Activated CD4-positive, CD25-positive, alpha-beta regulatory T cell (primary cell): ENCODE measurements at places on chromosomes 2 and 18.

DNA sequence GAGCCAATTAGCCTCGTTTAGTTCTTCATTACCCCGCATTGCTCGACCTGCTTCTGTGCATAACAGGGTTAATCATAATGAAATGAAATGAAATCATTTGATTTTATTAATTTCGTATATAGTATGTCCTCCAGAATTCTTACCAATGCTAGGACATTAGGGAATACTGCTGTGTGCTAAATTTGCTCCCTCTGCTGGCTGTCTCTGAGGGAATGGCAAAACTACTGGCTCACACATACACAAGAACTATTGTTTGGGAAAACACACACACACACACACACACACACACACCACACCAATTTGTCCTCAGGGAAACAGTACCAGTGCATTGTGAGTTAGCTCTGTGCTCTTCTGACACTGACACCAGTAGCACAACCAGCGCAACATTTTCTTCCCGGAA lies 273.3 kb upstream of the TCF4 start:
- DNase-seq: no peak

DNA sequence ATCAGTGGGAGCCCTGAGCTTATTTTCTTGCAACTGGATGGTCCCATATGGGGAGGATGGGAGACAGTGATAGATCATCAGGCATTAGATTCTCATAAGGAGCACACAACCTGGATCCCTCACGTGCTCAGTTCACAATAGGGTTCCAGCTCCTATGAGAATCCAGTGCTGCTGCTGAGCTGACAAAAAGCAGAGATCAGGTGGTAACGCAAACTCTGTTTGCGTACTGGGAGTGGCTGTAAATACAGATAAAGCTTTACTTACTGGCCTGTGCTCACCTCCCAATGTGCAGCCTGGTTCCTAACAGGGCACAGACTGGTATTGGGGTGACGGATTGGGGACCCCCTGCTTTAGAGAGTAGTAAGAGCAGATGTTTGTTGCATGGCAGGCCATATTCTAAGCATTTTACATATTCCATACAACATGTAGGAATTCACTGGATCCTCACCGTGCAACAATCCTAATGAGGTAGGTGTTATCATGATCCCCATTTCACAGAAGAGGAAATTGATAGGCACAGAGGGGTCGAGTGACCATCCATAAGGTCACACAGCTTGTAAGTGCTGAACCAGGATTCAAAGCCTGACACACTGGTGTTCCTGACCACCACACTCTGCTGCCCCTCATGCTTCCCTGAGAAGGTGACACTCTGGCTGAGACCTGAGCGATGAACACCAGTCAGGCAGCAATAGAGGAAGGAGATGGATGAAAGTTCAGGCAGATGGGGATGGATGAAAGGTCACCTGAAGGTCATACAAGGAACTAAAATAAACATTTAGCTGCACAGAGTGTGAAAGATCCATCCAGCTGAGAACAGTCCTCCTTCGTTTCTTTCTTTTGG lies 15.7 kb upstream of the MAT2A start:
- no peak for DNase-seq

DNA sequence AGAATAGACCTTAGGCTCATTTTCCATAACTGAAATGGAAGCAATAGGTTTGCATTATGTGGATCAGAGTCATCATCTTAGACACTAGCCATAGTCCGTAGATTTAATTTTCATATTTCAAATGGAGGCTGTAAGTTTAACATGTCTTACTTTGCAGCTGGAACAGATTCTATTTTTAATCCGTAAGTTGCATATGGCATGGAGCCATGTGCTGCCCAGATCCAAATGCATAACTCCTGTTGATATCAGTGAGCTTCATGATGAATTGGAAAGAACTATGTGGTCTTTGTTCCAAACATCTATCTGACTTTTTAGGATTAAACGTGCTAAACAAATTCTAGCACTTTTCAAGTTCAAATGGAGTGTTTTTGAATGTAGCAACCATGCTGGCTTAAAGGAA lies 43.4 kb downstream of the MEIS1 start:
- no peak for DNase-seq

- no peak for DNase-seq
Measured at GRCh38 chr18:73674125-73674865, 473.3 kb downstream of the FBXO15 start.

DNA sequence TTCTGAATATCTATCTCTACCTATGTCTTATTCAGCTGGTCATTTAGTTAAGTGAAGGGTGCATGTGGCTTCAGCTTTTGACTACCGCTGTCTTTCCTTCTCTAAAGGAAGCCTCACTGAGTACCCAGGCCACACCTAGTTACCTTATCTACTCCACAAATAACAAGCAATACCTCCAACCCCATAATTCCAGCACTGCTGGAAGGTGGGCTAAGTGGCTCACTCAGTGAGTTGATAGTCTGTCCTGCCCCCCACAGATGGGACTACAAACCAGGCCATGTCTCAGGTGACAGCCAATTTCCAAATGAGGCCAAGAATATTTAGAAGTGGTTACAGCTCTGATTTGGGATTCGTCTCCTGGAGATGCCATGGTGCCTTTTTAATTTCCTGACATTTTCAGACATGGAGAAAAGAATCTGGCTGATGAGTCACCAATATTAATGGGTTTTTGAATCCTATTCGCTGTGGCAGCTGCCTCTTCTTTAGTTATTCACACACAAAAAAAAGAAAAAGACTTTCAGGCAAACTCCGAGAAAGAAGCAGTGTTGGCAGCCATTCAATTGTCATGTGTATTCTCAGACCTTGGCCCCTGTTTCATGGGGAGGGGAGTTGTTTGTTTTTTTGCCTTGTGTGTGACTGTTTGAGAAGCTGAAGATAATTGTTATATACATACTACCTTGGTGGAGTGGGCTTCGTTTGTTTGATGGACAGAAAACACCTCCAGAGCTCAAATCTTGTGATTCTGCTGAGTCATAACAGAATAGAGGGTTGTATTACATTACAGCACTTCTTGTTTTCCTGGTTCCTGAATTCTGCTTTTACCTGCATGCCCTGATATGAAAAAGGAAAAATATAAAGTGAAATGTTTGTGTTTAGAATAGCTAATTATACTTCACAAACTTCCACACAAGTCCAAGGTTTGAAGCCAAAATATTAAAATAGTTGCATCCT lies 64.2 kb downstream of the SCG2 start:
- no peak for DNase-seq

- no peak for DNase-seq
Measured at GRCh38 chr2:97845133-97845532, 131.8 kb downstream of the ZAP70 start.

- DNase-seq: no peak
Measured at GRCh38 chr2:201466050-201466675, 14.6 kb downstream of the STRADB start.

DNA sequence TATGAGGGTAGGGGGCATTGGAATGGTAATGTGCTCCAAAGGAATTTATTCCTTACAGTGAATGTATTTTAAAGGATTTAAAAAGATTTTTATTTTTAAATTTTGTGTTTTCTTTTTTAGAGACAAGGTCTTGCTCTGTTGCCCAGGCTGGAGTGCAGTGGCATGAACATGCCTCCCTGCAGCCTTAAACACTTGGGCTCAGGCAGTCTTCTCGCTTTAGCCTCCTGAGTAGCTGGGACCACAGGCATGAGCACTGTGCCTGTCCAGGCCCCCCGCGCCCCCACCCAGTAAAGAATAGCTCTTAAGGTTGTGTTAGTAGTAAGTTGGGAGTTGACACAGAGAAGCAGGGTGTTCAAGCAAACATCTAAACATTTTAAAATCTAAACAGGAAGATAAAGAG lies 36.6 kb downstream of the PHLPP1 start:
- no peak for DNase-seq

DNA sequence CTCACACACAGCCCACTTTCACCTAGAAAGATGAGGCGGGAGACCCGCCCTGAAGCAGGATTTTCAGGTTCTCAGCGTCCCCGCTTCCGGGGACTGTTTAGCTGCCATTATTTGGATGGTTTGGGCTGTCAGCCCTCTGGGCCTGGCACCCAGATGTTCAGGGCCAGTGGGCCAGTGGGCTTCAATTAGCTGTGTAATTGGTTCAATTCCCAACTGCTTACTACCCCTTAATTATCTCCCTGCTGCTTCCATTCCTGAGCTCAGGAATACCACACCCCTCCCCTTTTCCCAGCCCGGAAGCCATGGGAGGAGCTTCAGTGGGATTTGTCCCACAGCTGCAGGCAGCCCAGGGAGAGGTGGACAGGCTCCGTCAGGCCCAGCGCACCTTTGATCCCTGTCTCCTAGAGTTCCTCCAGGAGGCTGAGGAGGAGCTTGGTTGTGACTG lies 114.1 kb upstream of the MYCN start:
- no peak for DNase-seq

GRCh38 chr2:241866790-241867645 lies 2.5 kb upstream of the RTP5 start:
- no peak for DNase-seq

DNA sequence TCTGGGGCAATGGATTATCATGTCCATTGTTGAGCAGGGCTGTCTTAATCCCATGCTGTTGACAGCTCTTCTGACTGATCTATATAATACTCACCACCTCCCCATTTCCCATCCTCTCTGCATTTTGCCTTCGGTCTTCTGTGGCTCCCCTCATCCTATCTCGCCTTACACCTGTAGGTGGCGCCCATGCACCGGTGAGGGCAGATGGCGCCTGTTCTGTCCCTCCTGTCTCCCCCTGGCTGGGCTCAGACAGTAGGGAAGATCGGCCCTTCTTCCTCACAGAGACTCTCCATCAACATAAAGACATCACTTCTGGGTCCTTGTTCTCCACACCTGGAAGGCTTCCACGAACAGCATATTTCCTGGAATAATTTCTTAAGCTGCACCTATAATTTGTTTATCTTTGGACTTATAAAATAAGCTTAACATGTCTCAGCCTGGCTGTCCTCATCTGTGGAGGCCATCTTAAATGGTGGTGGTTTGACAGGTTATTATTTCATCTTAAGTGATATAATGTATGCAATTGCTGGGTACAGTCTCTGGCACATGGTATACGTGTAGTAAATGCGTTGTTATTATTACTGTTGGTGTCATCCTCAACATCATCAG lies 10.9 kb upstream of the CDH20 start:
- DNase-seq: no peak
